ENCODE measurements at places on chromosomes 4 and X.
A peak's percentile ranks its signal among the peaks of the same experiment; 100 is the strongest.

DNA sequence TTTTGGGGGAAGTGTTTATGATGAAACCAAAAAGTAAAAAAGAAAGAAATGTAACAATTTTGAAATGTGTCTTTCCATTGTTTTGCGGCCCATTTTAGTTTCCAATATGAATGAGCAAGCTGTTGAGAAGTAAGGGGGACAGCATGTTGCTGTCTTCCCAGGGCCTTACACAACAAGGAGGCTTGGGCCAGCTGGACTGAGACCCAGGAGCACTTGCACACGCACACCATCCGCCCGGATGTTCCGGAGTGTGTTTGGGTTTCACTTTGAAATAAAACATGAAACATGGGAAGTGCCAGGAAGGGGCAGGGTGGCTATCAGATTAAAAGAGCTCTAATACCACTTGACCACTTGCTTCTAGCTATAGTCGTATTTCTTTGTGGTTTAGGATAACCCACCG is 144.4 kb downstream of the NHS start:
- DNase-seq, result no peak

DNA sequence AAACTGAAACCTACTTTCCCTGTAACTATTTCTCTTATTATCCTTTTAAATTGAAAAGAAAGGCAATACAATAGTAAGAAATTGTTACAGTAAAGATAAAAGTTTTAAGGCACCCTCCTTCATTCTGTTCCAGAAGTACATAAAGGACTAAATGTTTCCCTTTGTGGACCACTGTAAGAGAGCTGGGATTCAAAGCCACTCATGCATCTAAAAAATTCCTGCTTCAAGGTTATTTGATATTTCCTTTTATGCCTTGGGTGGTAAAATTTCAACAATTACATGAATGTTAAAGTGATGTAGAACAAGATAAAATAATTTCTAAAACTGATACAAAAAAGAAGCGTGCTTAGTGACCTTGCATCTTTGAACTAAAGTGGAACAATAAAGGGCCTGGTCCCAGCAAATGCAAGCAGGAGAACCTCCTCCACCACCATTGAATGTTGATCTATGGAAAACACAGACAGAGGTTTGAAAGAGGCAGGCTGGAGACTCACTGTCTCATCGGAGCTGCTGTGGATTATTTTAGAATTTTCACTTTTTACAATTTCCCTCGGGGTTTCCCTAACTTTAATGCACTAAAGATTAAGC is 42.3 kb upstream of the PRSS12 start:
- DNase-seq, result no peak

GRCh38 chrX:53433651-53434639 is at the start of gene HSD17B10:
Gene HSD17B10 (minus strand): TSS chrX:53434370. CDS start chrX:53434345, 25 bp downstream.
- peak; percentile 79 for DNase-seq

DNA sequence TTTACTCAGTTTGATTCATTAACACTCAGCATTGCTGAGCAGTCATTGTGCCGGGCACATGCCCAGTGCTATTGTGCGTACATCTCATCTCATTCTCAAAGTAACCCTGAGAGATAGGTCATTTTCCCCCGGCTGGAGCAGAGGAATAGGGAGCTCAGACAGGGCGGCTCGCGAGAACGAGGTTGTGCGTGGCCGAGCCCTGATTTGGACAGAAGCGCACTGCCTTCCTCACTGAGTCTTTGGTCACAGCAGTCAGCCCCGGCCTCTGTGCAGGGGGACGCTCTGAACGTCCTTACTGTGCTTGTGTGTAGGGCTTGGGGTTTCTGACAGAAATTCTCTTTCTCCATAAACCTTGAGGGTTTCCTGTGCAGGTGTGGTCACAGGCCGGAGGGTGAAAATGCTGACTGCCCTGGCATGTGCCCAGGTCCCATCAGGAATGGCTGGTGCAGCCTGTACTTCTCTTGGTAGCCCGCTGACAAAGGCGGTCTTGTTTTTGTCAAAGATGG is 39.5 kb downstream of the NOP14 start:
- DNase-seq, result no peak

DNA sequence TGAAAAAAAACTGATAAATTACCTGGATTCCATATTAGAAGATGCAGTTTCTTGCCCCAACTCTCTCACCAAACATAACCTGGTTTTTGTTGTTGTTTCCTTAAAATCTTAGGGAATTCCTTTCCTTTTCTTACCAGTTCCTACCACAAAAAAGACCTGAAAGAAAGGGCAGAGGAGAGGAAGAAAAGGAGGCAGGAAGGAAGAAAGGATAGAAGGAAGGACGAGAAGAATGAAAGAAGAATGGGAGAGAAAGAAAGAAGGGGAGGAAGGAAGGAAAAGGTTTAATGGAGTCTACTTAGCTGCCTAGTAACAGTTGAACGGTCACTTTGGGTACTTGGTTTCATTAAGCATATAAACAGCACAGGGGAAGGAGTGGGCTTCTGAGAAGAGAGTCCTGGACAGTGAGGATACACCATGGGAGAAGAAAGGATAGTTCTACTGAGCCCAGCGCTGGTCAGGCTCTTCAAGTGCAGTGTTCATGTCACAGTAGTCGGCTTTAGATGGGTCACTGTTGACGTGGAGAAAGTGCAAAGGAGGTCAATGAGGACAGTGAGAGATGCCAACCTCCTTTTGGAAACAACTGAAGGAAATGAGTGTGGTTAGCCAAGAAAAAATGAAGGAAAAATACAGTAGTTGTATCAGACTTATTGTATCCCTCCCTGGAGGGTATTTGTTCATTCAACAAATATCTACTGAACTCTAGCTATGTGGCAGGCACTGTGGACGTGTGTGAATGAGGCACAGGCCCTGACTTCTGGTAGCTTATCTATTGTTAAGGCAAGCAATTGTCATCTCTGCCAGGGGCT is 1.1 kb upstream of the CHIC2 start:
- DNase-seq, result no peak

DNA sequence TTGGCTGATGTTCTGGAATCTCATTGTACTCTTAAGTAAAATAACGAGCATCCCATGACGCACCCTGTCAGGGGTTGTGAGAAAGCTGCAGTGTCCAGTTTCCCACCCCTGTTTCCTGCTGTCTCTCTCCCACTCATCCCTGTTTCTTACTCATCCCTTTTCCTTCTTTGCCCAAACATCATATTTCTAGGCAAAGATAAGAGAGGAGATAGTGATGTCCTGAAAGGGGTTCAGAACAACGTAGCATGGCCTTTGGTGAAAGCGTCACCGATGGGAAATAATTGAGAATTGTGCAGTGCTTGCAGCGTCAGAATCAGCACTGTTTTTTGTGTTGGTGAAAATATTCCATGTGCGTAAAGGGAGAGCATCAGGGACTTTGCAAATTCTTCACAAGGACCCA is 23.5 kb upstream of the TMEM165 start:
- no peak for DNase-seq

GRCh38 chrX:94645726-94646125 is 971.7 kb downstream of the FAM133A start:
- no peak for DNase-seq

- no peak for DNase-seq
Measured at GRCh38 chr4:160350944-160351343, 1248.1 kb downstream of the RAPGEF2 start.

DNA sequence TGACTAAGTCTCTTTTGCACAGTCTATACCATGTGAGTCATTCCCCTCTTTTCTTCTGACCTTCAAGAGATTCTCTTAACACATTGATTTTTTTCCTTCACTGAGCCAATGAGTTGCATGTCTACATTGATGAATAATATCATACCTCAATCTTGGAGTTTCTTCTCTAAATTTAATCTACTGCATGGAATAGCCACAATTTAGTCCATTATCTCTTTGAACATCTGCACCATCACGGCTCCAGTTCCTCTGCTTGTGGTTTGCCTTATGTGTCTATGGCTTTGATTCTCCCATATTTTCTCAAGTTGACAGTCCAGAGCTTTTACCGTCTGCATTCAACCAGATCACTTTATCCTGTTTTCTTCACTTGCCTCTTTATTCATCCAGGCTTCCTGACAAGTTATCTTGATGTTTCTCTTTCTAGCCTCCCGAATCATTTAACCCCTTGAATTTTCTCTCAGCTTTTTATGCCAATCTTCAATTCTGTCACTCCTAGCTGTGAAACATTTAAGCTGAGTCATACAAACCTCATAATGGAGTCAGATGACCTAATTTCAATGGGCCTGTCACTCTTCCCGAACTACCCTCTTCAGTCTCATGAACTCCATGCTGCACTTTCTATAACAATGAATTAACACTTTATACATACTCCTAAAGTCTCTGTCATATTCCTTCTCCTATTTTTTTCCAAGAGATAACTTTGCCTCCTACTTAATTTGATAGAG is 222.3 kb downstream of the CPE start:
- no peak for DNase-seq

- DNase-seq, result peak; percentile 98
Measured at GRCh38 chr4:26015133-26015651, 101.2 kb downstream of the SMIM20 start.

GRCh38 chr4:108193886-108194672 is 25.3 kb upstream of the LEF1 start:
- no peak for DNase-seq

GRCh38 chr4:122617597-122618593 is 3.0 kb downstream of the IL21 start:
- DNase-seq, result peak; percentile 2

DNA sequence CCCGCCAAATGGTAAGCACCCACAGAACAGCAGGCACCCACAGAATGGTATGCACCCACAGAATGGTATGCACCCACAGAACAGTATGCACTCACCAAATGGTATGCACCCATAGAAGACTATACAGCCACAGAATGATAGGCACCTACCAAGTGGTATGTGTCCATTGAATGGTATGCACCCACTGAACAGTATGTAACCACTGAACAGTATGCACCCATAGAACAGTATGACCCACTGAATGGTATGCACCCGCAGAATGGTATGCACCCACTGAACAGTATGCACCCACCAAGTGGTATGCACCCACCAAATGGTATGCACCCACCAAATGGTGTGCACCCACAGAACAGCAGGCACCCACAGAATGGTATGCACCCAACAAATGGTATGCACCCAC is 40.1 kb downstream of the CCDC149 start:
- no peak for DNase-seq

DNA sequence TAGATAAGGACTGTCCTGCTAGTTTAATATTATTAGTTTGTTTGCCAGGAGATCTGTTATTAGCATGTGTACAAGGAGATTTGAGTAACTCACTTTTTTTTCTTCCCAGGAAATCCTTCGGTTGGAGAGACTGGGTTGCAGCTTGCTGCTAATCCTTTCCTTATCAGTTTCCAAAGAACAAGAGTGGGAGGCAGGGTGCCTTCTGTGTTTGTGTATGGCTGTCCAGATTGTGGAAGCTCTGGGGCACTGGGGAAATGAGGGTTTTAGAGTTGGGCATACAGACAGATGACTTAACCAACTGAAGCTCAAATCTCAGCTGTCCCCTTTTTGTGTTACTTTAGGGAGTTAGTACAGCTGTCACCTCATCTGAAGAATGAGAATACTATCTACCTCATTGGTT is 12.6 kb upstream of the SUPT20HL1 start:
- DNase-seq, result no peak

DNA sequence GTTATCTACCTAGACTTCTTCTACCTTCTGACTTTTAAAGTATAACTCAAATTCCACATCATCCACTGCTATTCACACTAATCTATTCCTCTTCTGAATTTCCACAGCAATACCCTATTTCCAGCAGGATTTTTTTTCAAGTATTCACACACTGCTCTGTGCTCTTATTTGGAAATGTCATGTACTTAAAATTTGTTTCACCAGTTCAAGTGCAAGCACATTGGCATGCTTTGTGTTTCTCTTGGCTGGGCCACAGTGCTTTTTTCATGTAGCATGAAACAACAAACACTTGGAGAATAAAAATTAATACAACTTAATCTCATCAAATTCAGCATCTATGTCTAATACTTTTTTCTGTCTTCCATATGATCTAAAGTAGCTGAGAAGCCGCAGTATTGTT is 161.8 kb upstream of the PCDH18 start:
- DNase-seq, result no peak

- DNase-seq, result no peak
Measured at GRCh38 chr4:169250796-169251195, 20.0 kb downstream of the SH3RF1 start.

DNA sequence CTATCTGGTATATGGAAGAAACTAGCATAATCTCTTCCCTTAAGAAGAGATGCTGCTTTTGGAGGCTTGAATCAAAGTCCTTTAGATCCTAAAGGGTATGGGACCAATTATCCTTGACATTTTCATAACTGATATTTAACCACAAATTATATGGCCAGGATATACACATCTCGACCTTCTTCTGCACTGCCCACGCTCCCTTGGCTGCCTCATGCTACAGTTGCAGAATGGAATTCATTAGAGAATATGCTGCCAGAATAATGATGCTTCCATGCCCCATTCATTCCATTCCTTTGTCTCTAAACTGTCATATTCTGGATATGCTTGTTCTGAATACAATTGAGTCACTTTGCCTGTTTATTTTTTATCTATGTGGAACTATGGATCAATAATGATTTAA is 157.1 kb upstream of the PACRGL start:
- peak; percentile 29 for DNase-seq

DNA sequence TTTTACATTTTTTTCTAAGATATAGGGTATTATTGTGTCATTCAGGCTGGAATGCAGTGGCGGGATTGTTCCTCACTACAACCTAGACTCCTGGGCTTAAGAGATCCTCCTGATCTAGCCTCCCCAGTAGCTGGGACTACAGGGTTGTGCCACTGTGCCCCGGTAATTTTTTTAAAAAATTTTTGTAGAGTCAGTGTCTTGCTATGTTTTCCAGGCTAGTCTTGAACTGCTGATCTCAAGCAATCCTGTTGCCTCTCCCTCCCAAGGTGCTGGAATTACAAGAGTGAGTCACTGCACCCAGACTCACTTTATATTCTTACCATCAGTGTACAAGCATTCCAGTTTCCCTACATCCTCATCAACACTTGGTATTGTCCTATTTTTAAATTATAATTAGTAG is 156.4 kb upstream of the GYPA start:
- DNase-seq, result no peak

GRCh38 chrX:2955281-2955680 is 26.1 kb upstream of the ARSD start:
- DNase-seq, result no peak

DNA sequence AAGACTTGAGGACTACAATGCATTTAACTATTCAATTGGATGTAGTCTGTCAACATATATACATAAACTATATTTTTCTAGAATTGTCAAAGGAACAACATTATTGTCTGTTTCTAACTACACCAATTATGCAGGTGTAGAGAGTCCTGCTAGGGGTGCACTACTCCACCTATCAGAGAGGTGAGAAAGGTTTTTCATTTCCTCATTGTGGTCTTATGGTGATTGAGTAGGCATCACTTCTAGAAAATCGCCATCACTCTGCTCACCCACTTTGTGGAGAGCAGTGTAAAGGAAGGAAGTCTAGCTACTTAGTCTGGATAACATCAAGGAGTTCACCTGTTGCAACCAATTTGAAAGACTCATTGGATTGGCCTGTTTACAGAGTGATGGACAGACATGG is 4.4 kb upstream of the ADH1C start:
- DNase-seq, result no peak

DNA sequence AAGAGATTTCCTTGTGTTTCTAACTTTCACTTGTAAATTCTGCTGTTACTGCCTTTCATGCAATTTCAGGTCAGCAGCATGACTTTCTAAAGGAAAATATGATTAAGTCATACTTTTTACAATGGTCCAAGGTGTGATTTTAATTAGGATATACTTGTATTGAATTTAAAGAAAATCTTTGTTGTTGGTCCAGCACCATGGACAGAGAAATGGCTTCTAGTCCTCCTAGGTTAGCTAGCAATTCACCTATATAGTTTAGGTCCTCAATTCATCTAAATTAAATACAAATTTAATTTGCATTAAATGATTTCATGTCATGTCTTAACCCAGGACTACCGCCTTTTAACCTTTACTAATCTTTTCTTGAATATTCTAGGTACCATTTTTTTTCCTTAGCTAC is 304.9 kb upstream of the RPS6KA3 start:
- DNase-seq, result peak; percentile 4

- no peak for DNase-seq
Measured at GRCh38 chr4:32251926-32252325, 1531.8 kb downstream of the PCDH7 start.
